ENCODE measurements at places on chromosomes 2 and 18.
A peak's percentile ranks its signal among the peaks of the same experiment; 100 is the strongest.

GRCh38 chr2:127086990-127087790 is 19.8 kb downstream of the BIN1 start:
- DNase-seq, result no peak

DNA sequence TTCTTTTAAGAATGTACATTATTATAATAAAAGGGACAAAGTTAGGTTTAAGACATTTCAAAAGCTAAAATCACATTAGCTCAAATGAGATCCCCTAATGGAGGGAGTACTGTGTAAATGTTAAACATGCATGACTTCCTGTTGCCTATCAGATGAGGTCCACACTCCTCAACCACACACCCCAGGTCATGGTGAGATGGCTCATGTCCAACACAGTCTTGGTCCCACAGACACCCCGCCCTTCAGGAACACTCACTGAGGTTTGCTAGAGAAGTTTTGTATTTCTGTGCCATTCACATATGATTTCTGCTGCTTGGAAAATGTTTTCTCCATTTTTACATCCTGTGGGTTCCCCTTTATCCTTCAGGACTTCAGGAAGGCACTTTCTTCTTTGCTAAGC is 491.0 kb downstream of the SOX11 start:
- no peak for DNase-seq

DNA sequence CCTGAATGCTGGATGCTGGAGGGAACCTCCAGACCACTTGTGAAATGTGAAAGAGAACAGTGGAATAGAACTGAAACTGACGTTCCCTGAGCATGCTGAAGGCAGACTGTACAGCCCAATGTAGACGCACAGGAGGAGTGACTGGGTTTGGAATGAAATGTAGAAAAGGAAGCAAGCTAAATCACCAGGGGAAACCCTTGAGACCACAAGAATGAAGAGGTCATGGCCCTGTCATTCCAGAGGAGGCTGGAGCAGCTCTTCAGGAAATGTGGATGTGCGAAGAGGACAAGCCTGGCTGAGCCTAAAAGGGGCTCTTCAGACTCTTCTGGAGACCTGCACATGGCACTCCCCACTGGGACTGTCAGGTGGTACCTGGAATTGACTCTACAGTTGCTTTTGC is 118.5 kb upstream of the ALPP start:
- no peak for DNase-seq

GRCh38 chr2:212669761-212670160 is 131.2 kb upstream of the ERBB4 start:
- no peak for DNase-seq

DNA sequence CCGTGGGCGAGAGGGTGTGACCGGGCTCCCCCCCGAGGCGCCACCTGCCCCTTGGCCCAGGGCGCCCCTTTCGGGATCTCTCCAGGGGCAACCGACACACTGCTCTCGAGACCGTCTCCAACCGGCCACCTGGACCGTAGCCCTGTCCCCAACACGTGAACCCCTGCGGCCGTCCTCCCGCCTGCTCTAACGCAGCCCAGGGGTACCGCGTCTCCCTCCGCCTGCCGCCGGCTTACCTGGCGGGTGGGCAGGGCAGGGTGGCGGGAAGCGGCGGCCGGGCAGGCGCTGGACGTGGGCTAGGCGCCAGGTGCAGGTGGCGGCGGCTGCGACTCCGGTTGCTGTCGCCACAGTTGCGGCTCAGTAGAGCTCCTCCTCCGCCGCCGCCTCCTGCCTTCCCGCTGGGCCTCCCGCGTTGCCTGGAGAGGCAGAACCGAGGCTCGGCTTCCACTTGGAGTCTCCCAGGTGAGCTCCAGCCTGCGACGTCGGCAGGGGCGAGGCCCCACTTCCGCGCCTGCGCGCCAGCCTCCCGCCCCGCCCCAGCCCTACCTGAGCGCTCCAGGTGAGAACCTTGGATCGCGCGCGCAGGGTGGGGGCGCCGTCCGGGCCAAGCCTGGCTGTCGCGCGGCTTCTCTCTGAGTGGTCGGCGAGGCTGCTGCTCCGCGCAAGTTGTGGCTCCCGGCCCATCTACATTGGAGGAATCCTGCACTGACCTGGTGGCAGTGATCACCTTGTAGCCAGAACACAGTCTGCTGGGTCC is at the start of gene GALNT3:
Gene GALNT3 (minus strand): TSS at position 469 of the 757 bp plus-strand sequence. CDS start 23,547 bp downstream, outside the sequence.
- peak; percentile 1 for DNase-seq

GRCh38 chr2:25188405-25188804 is 20.0 kb upstream of the POMC start:
- no peak for DNase-seq

DNA sequence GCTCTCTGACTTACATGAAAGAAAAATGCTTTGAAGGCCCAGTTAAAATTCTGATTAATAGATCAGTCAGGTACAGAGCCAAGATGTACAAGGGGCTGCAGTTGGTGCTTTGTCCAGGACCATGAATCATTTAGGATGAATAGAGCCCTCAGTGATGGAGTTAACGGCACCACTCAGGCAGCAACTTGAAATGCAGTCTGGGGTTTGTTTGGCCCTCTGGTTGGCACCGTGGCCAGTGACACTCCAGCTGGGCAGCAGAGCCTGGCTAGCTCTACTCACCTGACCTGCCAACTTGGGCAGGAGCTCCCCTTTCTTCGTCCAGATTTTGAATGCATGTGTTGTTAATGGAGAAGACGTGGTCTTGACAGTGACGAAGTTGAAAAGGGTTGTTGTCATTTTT is 493.0 kb upstream of the ACVR2A start:
- no peak for DNase-seq

DNA sequence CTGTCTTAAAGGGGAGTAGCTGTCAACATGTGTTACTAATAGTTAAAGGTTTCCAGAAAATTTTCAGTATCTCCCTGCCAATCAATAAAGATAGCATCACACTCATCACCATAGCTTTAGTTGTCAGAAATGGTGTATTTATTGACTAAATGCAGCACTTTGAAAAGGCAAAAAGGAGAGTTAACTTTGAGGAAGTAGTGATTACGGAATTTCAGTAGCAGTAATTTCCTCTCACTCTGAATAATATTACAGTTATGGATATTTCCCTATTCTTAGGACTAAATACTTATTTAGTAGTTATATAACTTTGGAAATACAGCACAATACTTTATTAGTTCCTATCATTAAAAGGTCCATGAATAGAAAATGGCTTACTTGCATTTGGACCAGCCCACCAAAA is 250.5 kb downstream of the CAMKMT start:
- no peak for DNase-seq

DNA sequence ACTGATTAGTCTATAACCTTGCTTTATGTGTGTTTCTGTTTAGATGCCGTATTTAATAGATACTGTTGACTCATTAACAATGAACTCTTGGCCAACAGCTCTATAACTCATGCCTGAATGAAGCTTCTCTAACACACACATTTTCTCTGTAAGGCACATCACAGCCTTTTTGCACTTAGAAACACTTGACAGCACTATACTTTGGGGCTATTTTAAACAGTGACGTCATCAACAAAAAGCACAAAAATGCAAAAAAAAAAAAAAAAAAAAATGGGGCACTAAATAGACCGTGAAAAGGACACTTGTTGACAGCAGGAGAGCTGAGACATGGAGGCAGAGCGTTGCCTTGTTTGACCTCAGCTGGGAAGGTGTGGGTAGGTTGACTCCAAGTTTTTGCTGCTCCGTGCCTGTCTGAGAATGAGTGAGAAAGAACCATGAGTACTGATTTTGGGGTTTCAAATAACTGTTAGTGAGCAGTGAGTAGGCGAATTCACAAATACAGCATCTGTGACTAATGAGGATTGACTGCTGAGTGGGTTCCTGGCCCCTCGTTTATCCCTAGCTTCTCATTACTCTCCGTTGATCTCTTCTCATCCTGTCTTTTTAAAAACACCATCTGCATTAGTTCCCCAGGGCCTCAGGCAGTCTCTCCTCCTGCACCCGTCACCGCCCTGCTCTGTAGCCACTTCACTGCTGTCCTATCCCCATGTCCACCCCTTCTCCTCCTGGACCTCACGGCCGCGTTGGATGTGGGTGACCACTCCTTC is 24.4 kb downstream of the SPP2 start:
- DNase-seq, result no peak

- no peak for DNase-seq
These were observed 485.2 kb downstream of the DCDC2C start for GRCh38 chr2:4188561-4188960.

GRCh38 chr2:144582651-144583380 is 62.9 kb upstream of the ZEB2 start:
- DNase-seq, result no peak

DNA sequence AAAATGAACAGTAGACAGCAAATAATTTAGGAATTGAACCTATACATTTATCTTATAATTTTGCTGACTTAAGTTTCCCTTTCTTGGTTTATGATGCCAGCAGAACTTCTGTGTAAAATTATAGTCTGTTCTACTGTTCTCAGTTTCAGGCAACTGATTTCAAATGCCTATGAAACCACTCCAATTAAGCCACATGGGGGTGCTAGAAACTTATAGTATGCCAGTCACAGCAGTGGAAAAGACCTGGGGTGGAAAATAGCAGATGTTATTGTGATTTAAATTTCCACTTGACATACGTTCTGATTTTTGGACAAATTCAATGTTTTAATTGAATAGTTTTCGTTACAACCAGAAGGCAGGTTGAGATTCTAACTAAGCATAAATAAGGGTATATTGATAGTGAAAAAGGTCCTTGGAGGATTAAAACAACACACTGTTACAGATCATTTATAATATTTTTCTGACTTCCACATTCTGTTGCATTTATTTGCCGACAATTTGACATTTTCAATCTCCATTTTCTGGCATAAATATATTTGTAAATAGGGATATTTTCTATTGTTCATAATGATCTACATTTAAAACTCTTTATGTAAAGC is 61.4 kb downstream of the CPS1 start:
- DNase-seq, result no peak

DNA sequence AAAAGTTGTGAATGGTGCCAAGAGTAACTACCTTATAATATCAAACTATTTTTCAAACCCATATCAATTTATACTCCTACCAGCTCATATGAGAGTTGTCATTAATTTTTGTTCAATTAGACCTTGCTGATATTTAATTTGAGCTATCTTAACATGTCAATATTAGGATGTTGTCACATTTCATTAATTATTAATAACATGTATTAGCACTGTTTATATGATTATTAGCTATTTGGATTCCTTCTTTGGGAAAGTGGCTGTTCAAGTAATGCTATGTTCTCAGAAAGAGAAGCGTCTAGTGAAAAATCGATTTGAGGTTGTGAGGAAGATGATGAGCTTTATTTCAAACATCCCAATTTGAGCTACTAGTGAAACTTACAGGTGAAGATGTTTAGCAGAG is 620.2 kb downstream of the KCNJ3 start:
- no peak for DNase-seq

GRCh38 chr2:160368988-160369930 is 124.3 kb downstream of the RBMS1 start:
- DNase-seq, result no peak

DNA sequence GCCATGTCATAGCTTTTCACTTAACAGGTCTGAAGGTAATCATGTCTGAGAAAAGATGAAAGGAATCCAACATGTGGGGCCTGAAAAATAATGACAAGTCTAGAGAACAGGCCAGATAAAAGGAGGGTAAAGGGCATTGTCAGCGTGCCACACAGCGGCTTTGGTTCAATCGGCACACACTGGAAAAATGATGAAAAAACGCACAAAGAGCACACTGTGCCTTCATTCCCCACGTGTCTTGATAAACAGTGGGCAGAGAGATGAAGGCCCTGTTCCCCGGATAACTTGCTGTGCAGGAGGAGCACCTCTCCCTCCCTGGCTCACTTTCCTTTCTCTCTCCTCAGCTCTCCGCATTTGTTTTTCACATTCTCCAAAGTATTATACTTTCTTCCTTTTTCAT is 766.3 kb downstream of the TDRD15 start:
- DNase-seq, result no peak

DNA sequence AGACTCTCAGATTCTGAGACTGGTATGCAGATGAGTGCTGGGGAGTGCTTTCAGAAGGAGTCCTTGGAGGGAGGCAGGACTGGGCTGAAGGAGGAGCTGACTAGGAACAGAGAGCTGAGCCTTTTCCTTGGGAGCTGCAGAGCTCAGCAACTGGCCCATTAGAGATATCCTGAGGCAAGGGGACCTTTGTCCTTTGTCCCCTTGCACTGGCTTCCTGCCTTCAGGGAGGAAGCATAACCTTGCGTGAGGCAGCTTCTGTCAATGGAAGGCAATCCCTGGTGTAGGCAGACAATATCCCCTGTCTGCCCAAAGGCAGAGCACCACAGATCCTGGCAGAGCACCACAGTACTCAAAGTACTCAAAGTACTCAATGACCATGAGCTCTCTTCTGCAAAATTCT is 375.3 kb downstream of the HRH4 start:
- DNase-seq, result no peak
